ENCODE measurements at places on chromosomes 3 and 15.
A peak's percentile ranks its signal among the peaks of the same experiment; 100 is the strongest.

DNA sequence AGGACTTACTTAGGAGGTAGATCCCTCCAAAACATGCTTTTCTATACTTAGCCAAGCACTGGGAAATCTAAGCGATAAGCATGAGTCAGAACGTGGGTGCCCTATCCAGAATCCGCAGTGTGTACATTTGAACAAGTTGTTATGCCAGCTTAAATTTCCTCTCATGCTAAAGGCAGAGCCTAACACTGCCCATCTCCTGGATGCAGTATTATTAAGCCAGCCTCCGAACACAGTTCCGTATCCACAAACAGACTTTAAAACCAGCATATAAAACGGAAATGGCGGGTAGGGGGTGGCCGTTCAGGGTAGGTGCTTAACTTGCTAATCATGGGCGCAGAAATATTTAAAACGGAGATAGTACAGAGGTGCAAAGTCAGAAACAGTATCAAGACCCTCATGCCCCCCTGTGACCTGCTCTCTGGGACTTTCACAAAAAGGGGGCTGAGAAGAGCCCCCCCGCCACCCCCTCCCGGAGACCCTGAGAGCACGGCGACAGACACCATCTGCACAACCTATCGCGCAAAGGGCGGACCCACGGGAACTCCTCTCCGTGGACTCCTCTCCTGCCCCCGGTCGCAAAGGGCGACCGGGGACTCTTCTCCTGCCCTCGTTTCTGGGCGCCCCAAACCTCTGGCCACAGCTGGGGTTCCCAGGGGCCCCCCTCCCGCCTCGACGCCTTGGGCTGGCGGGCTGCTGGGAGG lies 889 bp upstream of the LRRIQ4 start:
- DNase-seq = peak; percentile 25

- DNase-seq = no peak
These were observed 199.8 kb downstream of the TCF12 start for GRCh38 chr15:57118013-57118799.

DNA sequence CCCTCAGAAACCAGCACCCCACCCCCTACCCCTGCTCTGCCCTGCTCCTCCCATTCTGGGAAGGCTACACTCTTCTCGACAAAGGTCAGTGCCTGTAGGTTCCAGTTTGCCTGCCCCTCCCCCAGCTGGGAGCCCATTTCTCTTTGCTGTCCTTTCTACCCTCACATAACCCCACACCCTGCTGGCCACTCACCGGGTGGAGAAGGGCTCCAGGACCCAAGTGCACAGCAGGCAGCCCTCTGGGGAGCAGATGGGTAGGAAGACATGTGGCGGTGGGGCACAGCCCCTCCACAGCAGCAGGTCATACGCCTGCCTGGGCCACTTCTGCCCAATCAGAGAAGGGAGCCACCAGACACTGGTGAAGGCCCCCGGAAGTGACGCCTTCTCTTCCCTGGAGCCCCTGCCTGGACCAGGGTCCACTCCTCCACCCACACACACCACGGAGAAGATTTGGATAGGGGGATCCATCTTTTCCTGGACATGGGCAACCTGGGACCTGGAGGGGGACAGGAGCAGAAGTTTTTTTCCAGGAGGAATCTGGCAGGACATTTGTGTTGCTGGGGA lies at the start of gene THPO:
THPO (minus strand) TSS at position 326 of the 564 bp plus-strand sequence. CDS start 1,948 bp downstream, outside the sequence.
- no peak for DNase-seq

DNA sequence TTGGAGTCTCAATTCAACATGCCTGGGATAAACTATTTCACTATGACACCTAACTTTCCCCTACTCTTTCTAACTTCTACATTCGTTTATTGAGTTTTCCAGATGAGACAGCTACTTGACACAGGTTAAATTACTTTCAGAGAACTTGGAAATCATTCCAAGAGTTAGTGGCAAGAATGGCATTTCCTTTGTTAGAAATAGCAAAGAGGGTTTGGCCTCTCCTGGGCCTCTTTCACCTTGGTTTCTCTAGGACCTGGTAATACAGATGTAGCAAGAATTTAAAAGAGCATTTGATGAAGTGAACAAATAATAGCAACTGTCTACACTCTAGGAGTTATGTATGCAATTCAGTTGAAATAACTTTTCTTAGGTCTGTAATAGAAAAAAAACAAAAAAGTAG lies 748.9 kb downstream of the MECOM start:
- DNase-seq = no peak

DNA sequence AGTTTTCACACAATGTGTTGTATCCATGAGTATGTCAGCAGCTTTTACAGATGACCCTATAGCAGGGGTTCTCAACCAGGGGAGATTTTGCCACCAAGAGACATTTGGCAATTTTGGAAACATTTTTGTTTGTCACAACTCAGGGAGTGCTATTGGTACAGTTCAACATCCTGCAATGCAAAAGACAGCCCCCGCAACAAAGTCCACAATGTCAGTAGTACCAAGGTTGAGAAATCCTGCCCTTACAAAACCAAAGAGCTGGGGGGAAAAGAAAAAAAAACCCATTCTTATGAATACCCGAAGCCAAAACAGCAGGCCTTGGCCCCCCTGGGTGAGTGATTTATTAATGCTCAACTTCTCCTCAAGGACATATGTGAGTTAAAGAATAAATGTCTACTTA lies 99.1 kb downstream of the LARS2 start:
- no peak for DNase-seq

DNA sequence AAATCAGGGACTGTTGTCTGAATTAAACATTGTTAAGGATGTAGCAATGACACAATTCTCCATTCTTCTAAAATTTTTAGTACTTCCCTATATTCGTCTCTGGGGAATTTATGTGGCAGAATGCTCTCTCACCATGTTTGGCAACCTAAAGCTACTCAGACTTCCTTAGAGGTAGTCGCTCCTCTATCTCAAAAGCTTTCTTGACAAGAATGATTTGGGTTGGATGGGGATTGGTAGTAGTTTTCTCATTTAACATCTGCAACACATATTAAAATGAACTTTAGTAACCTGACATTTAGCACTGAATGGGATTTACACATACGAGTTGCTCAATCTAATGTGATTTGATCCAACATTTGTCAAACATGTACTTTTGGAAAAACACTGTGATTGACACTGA lies 233.3 kb downstream of the RBMS3 start:
- DNase-seq = no peak

Data from GM12892 (cell line).